Naive thymus-derived CD4-positive, alpha-beta T cell (primary cell): ENCODE measurements at places on chromosomes 5 and 9. TPM values are rescaled to one million over a fixed set of nuclear protein-coding genes. Genes with fewer than 3 reads are reported as not detected.

- H3K27me3 ChIP-seq: no peaks in the 10 kb centered on the region
- no peak overlapping the region for H3K4me3 ChIP-seq
- H3K36me3 ChIP-seq: no peaks in the 10 kb centered on the region
- DNase-seq: no peak
Observed at GRCh38 chr5:103005276-103005675, 114.7 kb downstream of the GIN1 start.

- H3K27me3 ChIP-seq: no peaks in the 10 kb centered on the region
- H3K36me3 ChIP-seq: no peaks in the 10 kb centered on the region
- H3K4me1 ChIP-seq: no peaks in the 10 kb centered on the region
- no peak overlapping the region for H3K4me3 ChIP-seq
- no peak for DNase-seq
Observed at GRCh38 chr5:147410496-147411358, 99.1 kb downstream of the DPYSL3 start.

- H3K4me3 ChIP-seq: no peak overlapping the region
- H3K36me3 ChIP-seq: no peaks in the 10 kb centered on the region
- H3K4me1 ChIP-seq: no peaks in the 10 kb centered on the region
- DNase-seq: no peak
- H3K27ac ChIP-seq: no peak overlapping the region
Observed at GRCh38 chr5:122154491-122154890, 25.1 kb downstream of the ZNF474 start.

DNA sequence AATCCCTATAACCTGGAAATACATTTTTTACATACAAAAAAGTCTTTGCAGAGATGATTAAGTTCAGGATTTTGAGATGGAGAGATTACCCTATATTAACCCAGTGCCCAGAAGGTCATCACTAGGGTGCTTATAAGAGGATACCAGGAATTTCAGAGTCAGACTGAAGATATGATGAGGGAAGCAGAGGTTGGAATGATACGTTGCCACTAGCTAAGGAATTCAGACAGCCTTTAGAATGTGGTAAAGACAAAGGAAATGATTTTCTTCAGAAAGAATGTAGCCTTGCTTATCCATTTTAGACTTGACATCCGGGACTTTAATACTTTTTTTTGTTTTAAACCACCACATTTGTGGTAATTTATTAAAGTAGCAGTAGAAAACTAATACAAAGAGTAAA lies 2176.8 kb upstream of the C9orf72 start:
- no peak overlapping the region for H3K4me3 ChIP-seq
- no peaks in the 10 kb centered on the region for H3K4me1 ChIP-seq
- no peaks in the 10 kb centered on the region for H3K27me3 ChIP-seq

- H3K4me1 ChIP-seq: peaks cover 7% of the 10 kb centered on the region
- H3K27ac ChIP-seq: no peak overlapping the region
- DNase-seq: no peak
- no peak overlapping the region for H3K4me3 ChIP-seq
- no peaks in the 10 kb centered on the region for H3K27me3 ChIP-seq
Observed at GRCh38 chr5:55904152-55904551, 53.0 kb downstream of the IL31RA start.

DNA sequence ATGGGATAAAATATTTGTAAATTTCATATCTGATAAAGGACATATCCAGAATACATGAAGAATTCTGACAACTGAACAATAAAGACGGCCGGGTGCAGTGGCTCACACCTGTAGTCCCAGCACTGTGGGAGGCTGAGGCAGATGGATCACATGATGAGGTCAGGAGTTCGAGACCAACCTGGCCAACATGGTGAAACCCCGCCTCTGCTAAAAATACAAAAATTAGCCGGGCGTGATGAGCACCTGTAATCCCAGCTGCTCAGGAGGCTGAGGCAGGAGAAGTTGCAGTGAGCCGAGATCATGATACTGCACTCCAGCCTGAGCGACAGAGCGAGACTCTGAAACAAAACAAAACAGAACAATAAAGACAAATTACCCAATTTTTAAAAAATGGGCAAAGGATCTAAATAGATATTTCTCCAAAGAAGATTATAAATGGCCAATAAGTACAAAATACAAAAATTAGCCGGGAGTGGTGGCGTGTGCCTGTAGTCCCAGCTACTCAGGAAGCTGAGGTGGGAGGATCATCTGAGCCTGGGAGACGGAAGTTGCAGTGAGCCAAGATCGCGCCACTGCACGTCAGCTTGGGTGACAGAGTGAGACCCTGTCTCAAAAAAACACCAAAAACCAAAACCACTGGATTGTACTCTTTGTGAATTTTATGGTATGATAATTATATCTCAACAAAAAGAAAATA lies 9.6 kb upstream of the NSD1 start:
- no peak for DNase-seq
- no peaks in the 10 kb centered on the region for H3K36me3 ChIP-seq
- H3K27me3 ChIP-seq: no peaks in the 10 kb centered on the region
- no peak overlapping the region for H3K4me3 ChIP-seq

DNA sequence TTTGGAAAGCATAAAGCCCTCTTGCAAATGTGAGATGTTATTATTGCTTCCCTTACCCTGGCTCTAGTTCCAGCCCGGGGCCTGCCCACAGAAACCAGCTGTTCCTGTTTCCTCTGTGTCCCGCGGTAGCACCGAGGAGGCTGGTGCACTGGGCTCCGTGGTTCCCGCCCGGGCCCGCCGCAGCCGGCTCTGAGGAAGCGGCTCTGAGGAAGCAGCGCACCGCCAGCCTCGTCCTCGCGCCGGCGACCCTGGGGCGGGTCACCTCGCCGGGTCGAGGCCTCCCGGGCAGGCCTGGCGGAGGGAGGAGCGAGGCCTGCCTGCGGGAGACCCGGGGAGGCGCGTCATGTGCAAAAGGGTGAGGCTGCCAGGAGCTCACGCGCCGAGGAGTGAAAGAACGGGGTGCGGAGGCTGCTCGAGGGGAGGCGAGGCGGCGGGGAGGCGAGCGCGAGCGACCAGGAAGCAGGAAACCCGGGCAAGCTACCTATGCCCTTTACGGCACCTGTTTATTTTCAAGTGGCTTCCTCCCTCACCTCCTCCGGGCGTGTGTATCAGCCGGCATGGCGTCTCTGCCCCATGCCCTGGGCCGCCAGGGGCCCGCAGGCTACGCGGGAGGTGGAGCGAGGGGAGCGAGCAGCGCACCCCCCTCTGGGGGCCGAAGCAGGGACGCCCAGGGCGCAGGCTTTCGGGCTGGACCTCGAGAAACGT lies 61.3 kb upstream of the MEGF10 start:
- peak; percentile 67 for DNase-seq
- peaks cover 15% of the 10 kb centered on the region for H3K4me1 ChIP-seq
- peak overlapping the region; percentile 66 for H3K4me3 ChIP-seq
- H3K27ac ChIP-seq: peak overlapping the region; percentile 62
- H3K36me3 ChIP-seq: no peaks in the 10 kb centered on the region
- H3K27me3 ChIP-seq: no peaks in the 10 kb centered on the region

Gene PCDHA5
- not detected for polyA plus RNA-seq

Gene PCA3
- polyA plus RNA-seq: not detected

Gene GRXCR2
- polyA plus RNA-seq: not detected

Gene SPATA31D1
- polyA plus RNA-seq: not detected

Gene SPINK13
- not detected for polyA plus RNA-seq
